ENCODE measurements at places on chromosomes 4 and X. TPM values are rescaled to one million over a fixed set of nuclear protein-coding genes. Genes with fewer than 3 reads are reported as not detected.

Gene POU4F2
- not detected for total RNA-seq

Gene SLC26A1
- total RNA-seq = not detected

Gene CSN1S1
- total RNA-seq = not detected

Gene TLR2
- 9.9 TPM for total RNA-seq

Gene SATL1
- not detected for total RNA-seq

Gene AREG
- total RNA-seq = 2,086 TPM

Gene GLRA3
- total RNA-seq = not detected

Gene PHEX
- total RNA-seq = 1.2 TPM

Gene MAP7D3
- total RNA-seq = 10.9 TPM

Gene ACE2
- total RNA-seq = not detected

Gene WNK3
- total RNA-seq = 0.53 TPM

Gene CCKAR
- total RNA-seq = not detected

Gene PDGFRA
- 0.95 TPM for total RNA-seq

Gene SUPT20HL2
- total RNA-seq = not detected

Gene BGN
- total RNA-seq = 0.30 TPM

Gene KCNE5
- total RNA-seq = not detected

Gene ELK1
- total RNA-seq = 27.4 TPM

Gene TREX2
- 4.1 TPM for total RNA-seq

Gene CACNA1F
- total RNA-seq = not detected

Gene PROM1
- total RNA-seq = not detected

Gene EDA
- 0.38 TPM for total RNA-seq

Gene RAB28
- total RNA-seq = 21.2 TPM

Gene SPANXD
- total RNA-seq = not detected

Gene USP26
- not detected for total RNA-seq

Gene LDOC1
- total RNA-seq = 11.6 TPM

Gene NAP1L5
- total RNA-seq = 1.6 TPM

Gene COX7B2
- total RNA-seq = not detected

Gene DCAF4L1
- not detected for total RNA-seq

Gene MAGEA2
- total RNA-seq = not detected

Gene RAB9B
- 0.23 TPM for total RNA-seq

Gene CPZ
- not detected for total RNA-seq

Gene MCTS1
- total RNA-seq = 61.2 TPM

Gene PNMA3
- 0.08 TPM for total RNA-seq

Gene HPGDS
- not detected for total RNA-seq

Gene PRR32
- not detected for total RNA-seq

Gene ETDA
- total RNA-seq = not detected

Gene NDNF
- not detected for total RNA-seq

Gene EFHC2
- total RNA-seq = 0.55 TPM

Measured in hair follicular keratinocyte (primary cell).